Activated T-helper 17 cell treated with anti-CD3 and anti-CD28 coated beads, Interleukin-2, amount 50 U/mL, for 72 hours (primary cell): ENCODE measurements at places on chromosomes 4 and X.

GRCh38 chr4:7649411-7649740 is 214.6 kb upstream of the PSAPL1 start:
- ATAC-seq, result no peak

DNA sequence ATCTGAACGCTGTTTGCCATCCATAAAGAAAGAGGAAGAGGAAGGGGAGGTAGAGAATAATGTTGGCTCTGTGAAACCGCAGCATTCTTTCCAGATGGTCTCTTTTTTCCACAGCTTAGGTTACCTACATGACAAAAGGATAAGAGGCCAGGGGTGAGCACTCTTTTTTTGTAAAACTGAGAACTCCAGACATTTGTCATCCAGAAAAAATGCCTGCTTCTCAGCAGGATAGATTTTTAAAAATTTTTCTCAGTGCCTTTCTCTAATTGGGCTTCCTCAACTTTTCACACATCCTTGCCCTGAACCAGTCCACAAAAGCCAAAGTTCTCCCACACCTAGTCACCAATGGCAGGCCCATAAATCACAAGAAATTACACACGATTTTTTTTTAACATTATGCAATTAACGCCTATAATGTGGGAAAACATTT is 158.1 kb upstream of the TENM3 start:
- ATAC-seq, result no peak

DNA sequence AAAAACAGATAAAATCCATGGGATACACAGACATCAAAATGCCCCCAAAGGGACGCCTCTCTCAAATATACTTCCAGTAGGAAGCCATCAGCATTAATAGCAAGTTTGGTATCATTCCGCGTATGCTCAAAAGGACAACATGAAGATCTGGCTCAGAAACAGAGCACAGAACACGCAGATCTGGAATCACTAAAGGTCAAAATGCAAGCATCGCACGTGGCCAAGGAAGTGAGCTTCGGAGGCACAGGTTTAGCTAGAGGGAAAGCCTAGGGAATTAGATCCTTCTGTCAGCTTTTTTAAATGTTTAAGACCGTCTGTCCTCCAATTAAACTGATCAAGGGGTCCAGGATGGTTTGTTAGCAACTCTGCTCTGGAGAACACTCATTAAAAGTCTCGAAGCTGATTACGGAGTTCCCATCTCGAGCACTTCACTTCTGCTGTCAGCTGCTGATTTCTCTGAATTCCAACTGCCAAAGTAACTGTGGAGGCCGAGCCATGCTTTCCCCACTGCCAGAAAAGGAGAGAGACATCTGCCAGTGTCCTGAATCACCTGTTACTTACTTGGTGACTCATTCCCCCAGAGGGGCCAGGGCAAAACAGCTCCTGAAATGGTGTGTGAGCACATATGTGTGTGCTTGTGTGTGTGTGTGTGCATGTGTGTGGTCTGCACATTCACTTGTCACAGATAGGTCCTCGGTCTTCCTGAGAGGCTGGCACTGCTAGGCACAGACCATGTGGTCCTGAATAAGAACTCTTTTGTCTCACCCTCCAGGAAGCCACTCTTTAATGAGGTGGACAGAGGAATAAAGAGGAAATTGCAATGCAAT is 177.7 kb upstream of the PPARGC1A start:
- no peak for ATAC-seq

GRCh38 chr4:48360285-48361011 is 19.1 kb downstream of the SLAIN2 start:
- ATAC-seq, result no peak

- ATAC-seq, result no peak
Observed at GRCh38 chr4:112552668-112553067, 36.7 kb upstream of the NEUROG2 start.

DNA sequence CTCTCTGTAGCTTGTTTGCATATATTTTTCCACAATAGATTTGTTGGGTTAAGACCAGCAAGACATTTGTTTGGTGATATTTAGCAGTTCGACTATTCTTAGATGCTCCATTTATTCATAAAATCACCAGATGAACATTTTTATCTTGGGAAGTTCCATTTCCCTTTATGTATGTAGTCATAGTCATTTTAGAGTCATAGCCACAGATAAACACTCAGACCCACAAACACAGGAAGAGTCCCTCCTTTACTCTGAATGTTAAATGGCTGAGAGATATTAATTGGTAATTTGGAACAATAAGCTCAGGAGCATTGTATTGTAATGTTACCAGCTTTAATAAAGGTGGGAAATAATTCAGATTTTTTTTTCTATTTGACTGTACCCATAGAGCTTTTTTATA is 1608.7 kb downstream of the STIM2 start:
- ATAC-seq, result no peak

DNA sequence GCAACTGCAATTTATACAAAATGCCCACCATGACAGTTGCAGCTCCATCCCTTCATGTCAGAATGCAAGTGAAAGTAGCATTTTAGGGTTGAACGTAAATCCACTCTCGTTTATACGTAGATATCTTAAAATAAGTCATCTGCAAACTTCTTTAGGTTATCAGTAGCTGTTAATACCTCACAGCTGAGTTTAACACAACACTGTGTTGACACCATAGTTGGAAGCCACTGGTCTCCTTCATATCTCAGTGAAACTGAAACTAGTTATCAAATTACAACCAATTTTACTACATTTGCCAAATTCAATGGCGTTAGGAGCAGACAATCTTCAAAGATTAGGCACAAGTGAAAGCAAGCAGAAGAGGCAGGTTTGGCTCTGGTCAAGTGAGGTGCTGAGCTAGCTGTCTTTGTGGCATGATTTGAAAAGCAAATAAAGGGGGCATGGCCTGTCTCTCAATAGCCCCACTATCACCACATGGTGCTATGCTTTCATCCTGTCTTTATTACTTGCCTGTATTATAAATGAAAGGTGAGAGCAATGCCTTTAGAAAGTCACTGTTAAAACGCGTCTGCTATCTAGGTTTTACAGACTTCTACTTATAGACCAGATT is 12.3 kb downstream of the PPP3CA start:
- peak; percentile 69 for ATAC-seq

GRCh38 chrX:13090339-13091110 is 46.1 kb upstream of the FAM9C start:
- peak; percentile 24 for ATAC-seq

GRCh38 chr4:167779864-167780263 is 312.5 kb upstream of the ANXA10 start:
- ATAC-seq, result no peak
